Smooth muscle cell of the coronary artery (primary cell): ENCODE measurements at places on chromosomes 3 and 15. TPM values are rescaled to one million over a fixed set of nuclear protein-coding genes. Genes with fewer than 3 reads are reported as not detected.

The SLC2A2 gene
- not detected in 2 replicates for total RNA-seq

The MKRN3 gene
- total RNA-seq, result 0.90 and 1.4 TPM in 2 replicates

The TF gene
- total RNA-seq, result under 0.01 and 0.30 TPM in 2 replicates

The NIT2 gene
- 1.9 and 14.6 TPM in 2 replicates for total RNA-seq

The CCDC54 gene
- total RNA-seq, result not detected in 2 replicates
